ENCODE measurements at places on chromosomes 3 and 15. TPM values are rescaled to one million over a fixed set of nuclear protein-coding genes. Genes with fewer than 3 reads are reported as not detected.

Gene PLA2G4D
- not detected for total RNA-seq

Gene DISP2
- 1.4 TPM for total RNA-seq

Gene CHDH
- 11.5 TPM for total RNA-seq

Gene MYO5C
- total RNA-seq, result 21.8 TPM

Data from metanephros (tissue), 2 donors.